AG09319 (cell line): ENCODE measurements at places on chromosomes 6 and 20.

DNA sequence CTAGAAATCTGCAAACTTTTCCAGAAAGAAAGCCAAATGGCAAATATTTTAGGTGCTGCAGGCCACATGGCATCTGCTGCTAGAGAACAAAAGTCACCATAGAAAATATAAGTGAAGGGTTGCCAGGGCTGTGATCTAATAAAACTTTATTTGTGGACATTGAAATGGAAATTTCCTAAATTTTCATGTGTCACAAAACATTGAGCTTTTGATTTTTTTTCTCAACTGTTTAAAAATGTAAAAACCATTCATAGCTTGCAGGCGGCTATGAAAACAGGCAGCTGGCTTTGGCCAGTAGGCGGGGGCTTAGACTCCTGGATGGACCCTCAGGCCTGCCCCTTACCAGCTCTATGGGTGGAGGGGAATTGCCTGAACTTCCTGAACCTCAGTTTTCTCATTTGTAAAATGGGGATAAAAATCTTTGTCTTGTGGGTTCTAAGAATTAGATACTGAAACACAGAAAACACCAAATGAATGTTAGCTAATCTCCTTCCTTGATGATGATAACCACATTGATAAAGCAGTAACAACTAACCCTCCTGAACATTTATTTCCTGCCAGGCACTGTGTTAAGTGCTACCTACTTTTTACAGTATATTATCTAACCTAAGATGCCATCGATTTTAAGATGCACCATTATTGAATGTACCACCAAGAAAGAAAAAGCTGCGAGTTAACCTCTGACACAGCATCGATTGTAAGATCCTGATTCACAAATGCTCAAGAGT is 85.5 kb downstream of the SLC22A23 start:
- DNase-seq: no peak

- no peak for DNase-seq
These were observed 520 bp downstream of the KCNK17 start for GRCh38 chr6:39313526-39314272.

- DNase-seq: no peak
These were observed 275.6 kb downstream of the BTBD9 start for GRCh38 chr6:38364127-38364526.

- no peak for DNase-seq
These were observed 64.0 kb downstream of the RREB1 start for GRCh38 chr6:7171733-7172132.

- DNase-seq: no peak
These were observed 11.6 kb downstream of the TNFAIP3 start for GRCh38 chr6:137878486-137879285.
